ENCODE measurements at places on chromosomes 11 and 22. TPM values are rescaled to one million over a fixed set of nuclear protein-coding genes. Genes with fewer than 3 reads are reported as not detected.

The FAT3 gene
- total RNA-seq, result 0.33 TPM

The TBX1 gene
- total RNA-seq, result 27.4 TPM

The OR51E2 gene
- total RNA-seq, result not detected

The FOLH1 gene
- 0.33 TPM for total RNA-seq

The INS gene
- total RNA-seq, result not detected

The TCN1 gene
- total RNA-seq, result 0.10 TPM

The PGA5 gene
- not detected for total RNA-seq

The SCO2 gene
- 2.9 TPM for total RNA-seq

The ANKK1 gene
- under 0.01 TPM for total RNA-seq

The MYO7A gene
- total RNA-seq, result 0.86 TPM

The KCNE3 gene
- 0.33 TPM for total RNA-seq

The PHF21B gene
- not detected for total RNA-seq

The DGAT2 gene
- total RNA-seq, result 1.3 TPM

The GLB1L2 gene
- total RNA-seq, result 1.6 TPM

The HBB gene
- total RNA-seq, result not detected

The KRTAP5-2 gene
- not detected for total RNA-seq

The RIMBP3B gene
- not detected for total RNA-seq

The GAL3ST1 gene
- not detected for total RNA-seq

The MMP7 gene
- total RNA-seq, result 1.6 TPM

The DKK3 gene
- total RNA-seq, result 251 TPM

The CYB5R2 gene
- 5.5 TPM for total RNA-seq

The OR2AG1 gene
- not detected for total RNA-seq

The MS4A3 gene
- total RNA-seq, result not detected

The CBLIF gene
- not detected for total RNA-seq

The CLTCL1 gene
- 3.9 TPM for total RNA-seq

The LGALS1 gene
- total RNA-seq, result 2,855 TPM

The LMNTD2 gene
- 1.9 TPM for total RNA-seq

The LUZP2 gene
- under 0.01 TPM for total RNA-seq

Measured in vein endothelial cell (primary cell).